ENCODE measurements at places on chromosomes 6 and 20. TPM values are rescaled to one million over a fixed set of nuclear protein-coding genes. Genes with fewer than 3 reads are reported as not detected.

The BMP2 gene
- total RNA-seq = 8.8 TPM

The RIPOR3 gene
- 21.7 TPM for total RNA-seq

The HTR1E gene
- total RNA-seq = not detected

The RSPH3 gene
- total RNA-seq = 4.8 TPM

The CTSZ gene
- 195 TPM for total RNA-seq
